ENCODE measurements at places on chromosomes 2 and 18.

DNA sequence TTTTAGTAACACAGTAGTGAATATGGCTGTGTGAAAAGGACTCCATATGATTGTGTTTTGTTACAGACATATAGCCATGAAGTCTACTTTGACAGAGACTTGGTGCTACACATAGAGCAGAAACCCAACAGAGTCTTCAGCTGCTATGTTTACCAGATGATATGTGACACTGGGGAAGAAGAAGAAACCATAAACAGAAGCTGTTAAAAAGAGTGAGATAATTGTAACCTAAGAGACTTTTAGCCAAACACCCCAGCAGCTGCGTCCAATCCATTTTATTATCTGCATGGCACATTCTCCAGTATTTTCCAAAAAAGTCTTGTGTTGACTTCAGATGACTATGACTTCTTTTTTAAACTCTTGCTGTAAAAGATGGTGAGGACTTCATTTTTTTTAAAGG lies 41.4 kb upstream of the CYBRD1 start:
- no peak for DNase-seq

GRCh38 chr18:7755753-7756475 lies 188.8 kb downstream of the PTPRM start:
- no peak for DNase-seq

DNA sequence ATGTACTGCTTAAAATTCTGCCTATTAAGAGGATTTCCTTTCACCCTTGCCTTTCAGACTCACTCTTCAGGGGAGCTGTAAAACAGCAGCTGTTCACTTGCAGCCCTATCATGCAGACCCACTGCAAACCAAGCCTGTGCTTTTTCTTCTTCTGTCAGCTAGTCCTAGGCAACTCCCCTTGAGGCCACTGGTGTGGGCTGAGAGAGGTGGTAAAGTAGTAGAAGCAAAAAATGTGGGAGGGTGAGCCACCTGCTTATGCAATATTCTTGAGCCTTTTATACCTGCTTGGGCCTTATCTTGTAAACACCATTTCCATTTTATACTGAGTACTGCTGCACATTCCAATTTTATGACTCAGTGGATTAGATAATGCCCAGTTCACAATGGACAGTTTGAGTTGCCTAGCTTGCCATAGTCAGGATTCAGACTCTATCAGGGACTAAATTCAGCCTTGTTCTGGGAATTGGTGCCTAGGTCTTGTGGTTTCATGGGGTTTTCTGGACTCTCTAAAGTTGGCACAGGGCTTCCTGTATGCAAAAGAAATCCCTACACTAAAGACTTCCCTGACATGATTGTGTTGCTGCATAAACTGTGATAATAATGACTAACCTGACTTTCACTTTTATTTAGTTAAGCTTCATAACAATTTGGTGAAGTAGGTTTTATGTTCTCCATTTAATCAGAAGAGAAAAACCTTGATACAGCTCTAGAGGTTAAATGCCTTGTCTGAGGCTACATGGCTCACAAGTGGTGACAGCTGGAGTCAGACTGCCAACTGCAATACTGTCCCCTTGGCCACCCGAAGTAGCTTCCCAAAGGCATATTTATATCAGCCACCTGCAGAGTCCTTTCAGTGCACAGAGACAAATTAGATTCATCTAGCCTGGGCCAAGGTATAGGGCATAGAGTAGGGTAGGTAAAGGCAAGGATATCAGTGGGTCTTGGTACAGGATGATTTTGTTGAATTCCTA lies 47.4 kb upstream of the KDM3A start:
- DNase-seq = no peak

- DNase-seq = no peak
These were observed 160.8 kb upstream of the CAVIN2 start for GRCh38 chr2:192007581-192008228.

DNA sequence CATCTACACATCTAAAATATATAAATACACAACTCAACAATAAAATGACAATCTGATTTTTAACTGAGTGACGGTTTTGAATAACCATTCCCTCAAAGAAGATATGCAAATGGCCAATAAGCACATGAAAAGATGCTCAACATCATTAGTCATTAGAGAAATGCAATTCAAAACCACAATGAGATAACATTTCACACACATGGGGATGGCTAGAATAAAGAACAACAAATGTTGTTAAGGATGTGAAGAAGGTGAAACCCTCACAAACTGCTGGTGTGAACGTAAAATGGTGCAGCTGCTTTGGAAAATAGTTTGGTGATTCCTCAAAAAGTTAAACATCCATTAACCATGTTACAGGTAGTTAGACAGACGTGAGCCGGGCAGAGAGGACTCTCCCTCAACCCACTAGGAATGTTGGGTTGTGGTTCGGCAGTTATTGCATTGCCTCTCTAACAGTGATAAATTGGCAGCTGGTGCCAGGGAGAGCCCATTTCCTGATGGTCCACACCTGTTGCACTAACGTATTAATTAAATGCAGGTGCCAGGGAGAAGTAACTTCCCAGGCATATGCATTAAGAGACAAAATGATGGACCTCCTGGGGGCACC lies 22.3 kb upstream of the DUSP2 start:
- DNase-seq = no peak

- DNase-seq = no peak
These were observed 173.4 kb downstream of the ANAPC1 start for GRCh38 chr2:111710613-111711012.

- DNase-seq = no peak
These were observed 28.1 kb downstream of the MMADHC start for GRCh38 chr2:149559341-149560068.

DNA sequence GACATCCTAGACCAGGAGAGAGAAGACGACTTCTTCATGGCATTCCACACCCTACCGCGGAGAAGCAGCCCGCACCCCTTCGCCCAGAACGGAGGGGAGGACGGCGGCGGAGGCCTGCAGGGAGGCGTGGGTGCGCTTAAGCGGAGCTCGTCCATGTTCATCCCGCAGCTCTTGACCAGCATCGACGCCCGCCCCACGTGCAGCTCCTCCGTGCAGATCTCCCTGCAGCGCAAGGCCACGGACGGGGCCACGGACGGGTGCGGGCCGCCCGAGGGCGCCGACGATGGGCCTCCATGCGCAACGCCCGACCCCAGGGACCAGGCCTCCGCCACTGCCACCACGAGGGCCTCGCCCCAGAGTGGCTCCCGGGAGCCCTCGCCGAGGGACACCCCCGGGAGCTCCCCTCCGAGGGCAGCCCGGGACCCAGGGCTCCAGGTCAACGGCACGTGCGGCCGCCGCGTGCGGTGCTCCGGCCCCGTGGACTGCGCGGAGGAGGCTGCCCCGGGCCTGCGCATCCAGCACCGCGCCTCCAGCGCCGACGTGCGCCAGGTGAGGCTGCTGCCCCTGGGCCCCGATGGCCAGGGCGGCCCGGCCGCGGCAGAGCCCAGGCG lies 211.8 kb downstream of the NEDD4L start:
- DNase-seq = no peak

- DNase-seq = no peak
These were observed 50.3 kb downstream of the ARHGAP25 start for GRCh38 chr2:68784915-68785314.

- DNase-seq = no peak
These were observed 76.7 kb downstream of the INHBB start for GRCh38 chr2:120422465-120423160.

DNA sequence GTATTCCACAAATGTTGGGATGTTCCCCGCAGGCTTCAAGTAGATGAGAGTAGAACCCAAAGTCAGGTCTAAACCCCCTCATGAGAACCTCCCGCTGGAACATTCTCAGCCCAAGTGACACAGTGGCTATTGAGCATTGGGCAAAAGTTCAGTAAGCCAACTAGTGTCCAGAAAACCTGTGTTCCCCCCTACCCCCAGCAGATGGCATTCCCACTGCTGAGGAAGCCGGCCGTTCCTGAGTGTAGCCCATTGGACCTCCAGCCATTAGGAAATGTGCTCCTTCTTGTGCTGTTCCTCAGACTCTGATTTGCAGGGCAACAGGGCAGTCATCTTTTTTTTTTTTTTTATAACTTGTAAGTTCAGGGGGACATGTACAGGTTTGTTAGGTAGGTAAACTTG lies 152.1 kb downstream of the NCK2 start:
- no peak for DNase-seq

- DNase-seq = no peak
These were observed 17.1 kb downstream of the APCDD1 start for GRCh38 chr18:10471574-10471973.

- DNase-seq = no peak
These were observed 121.6 kb downstream of the MTCL1 start for GRCh38 chr18:8826971-8827370.

DNA sequence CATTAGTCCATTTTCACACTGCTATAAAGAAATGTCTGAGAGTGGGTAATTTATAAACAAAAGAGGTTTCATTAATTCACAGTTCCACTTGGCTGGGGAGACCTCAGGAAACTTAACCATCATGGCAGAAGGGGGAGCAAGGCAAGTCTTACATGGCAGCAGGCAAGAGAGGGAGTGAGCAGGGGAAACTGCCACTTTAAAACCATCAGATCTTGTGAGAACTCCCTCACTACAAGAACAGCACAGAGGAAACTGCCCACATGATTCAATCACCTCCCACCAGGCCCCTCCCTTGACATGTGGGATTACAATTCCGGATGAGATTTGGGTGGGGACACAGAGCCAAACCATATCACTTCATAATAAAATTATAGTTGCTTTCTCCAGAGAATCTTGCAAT lies 365.5 kb upstream of the ID2 start:
- no peak for DNase-seq

GRCh38 chr2:85867556-85868292 lies 21.1 kb downstream of the ST3GAL5 start:
- DNase-seq = no peak

- no peak for DNase-seq
These were observed 101.7 kb upstream of the ALPP start for GRCh38 chr2:232276733-232277313.

DNA sequence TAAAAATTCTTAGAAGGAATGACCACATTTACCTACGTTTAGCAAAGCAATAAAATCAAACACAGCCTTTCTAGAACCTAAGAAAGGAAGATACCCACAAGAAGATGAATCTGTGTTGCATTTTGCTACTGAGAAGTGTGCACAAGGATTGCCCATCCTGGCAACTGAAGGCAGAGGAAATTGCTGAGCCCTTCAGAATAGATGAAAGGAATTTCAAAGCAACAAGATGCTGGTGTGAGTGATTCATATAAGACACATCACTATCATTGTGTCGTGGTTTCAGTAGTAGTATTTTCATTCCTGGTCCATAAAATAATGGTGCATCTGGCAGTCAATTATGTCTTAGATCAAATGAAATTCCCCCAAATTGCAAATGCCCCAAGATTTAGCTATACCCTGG lies 48.4 kb upstream of the ANKRD44 start:
- DNase-seq = peak; percentile 43

All from CD4-positive, alpha-beta T cell treated with Interleukin-6 for 4 hours (primary cell).